ENCODE measurements at places on chromosomes 2 and 18.

DNA sequence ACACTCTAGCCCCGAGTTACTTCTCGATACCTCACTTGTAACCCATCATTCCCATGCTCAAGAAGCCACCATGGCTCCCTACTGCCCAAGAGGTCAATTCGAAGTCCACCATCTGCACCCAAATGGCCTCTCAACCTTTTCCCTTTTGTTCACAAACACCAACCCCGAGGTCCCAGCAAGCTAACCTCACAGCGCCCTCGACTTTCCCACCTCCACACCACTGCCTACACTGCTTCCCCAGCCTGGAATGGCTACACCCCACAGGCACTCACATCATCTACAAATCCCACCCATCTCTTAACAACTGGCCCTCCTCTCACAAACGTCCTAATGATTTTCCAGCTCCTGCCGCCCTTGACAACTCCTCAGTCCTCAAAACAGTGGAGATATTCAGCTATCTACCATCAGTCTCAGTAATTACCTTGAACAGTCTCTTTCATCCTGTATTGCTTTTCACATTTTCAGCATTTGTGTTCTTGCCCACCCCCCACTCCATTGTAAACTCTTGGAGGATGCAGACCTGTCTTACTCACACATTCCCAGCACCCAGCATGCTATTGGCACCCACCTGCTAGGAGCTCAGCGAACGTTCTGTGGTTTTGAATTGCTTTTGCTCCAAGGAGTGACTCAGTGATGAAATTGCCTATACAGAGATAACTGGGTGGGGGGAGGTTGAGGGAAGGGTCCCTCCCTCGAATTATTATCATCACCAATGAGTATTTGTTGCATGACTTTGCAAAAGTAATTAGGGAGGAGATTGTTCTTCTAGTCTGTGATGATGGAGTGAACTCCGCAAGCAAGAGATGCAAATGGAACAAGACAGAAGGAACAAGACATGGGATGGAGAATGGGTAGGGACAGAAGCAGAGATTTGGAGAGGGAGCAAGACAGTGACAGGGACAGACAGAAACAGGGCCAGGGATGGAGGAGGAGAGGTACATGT, 106.8 kb downstream of the CYP26B1 start:
- DNase-seq, result no peak

DNA sequence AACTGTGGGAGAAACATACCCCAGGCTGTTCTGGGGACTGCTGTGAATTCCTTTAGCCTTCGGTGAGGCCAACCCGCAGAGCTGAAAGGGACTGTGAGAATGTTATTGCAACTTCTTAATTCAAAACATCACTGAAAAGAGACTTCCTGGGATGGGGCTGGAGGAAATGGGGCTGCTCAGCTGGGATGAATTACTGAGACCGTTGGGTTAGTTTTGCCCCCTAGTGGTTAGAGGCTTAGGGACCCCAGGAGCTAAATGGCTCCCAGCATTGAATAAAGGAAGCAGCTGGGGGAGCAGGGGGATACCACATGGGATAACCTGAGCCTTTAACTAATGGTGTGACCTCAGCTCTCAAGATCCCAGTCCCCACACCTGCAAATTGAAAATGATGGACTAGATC, 941.1 kb upstream of the FANCL start:
- no peak for DNase-seq

DNA sequence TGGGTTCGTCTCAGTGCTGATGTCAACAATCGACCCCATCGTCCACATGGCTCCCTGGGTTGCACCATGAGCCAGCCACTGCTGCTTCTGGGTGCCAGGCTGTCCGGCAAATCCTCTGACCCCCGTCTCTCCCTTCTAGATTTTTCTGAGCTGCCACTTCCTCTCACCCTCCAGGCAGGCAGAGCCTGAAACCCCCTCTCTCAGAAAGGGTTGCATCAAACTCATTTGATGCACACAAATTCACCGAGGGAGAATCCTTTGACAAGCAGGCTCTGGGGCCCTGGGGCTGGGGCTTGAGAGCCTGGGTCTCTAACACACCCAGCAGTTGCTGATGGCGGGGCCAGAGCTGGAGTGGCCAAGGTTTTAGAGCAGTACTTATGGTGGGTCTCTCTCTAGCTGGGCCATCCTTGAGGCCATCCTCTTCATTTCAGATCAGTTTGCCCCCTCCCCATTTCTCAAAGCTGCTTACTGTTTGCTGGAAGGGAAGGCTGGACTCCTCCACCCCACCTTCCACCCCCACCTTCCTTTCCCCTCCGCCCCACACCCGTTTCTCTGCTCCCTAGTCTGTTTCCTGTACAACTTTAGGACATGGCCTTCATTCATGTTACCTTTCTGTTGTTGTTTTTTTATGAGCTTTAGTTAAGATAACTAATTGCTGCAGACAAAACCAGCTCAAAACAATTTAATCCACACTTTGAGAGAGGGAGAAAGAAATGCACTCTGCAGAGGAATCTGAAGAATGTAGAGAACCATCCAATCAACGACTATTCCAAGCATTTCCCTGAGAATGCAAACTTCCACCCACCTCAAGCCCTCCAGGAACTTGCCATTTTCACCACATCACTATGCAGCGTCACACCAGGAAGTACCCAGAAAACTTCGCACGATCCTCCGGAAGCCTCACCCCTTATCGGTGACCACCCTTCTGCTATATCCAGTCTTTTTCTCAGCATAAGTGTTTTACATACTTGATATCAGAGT, 69.5 kb downstream of the ARL4C start:
- DNase-seq, result peak; percentile 58

- DNase-seq, result no peak
Measured at GRCh38 chr2:47334356-47335136, 68.4 kb upstream of the MSH2 start.
